Colonic mucosa (tissue), 4 donors: ENCODE measurements at places on chromosomes 13 and 19.

DNA sequence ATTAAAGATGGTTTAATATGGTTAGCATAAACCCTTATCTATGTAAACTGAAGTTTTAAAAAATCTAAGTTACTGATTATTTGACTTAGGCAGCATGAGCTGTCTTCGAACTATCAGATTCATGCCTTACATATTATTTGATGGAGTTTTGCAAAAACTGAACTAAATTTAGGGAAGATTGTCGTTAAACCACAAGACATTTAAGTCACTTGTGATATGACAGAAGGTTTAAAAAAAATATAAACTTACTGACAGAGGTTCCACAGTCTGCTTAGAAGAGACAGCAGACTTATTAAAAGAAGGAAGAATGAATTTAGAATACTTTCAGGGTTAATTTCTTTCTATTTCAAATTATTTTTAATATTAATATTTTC, 110.9 kb upstream of the FRY start:
- no peaks in the 10 kb centered on the region for H3K27me3 ChIP-seq
- no peaks in the 10 kb centered on the region for H3K36me3 ChIP-seq
- DNase-seq = no peak

- no peaks in the 10 kb centered on the region for H3K27me3 ChIP-seq
- H3K4me3 ChIP-seq = no peak overlapping the region
- no peaks in the 10 kb centered on the region for H3K4me1 ChIP-seq
- DNase-seq = no peak
- no peaks in the 10 kb centered on the region for H3K36me3 ChIP-seq
- no peak overlapping the region for H3K27ac ChIP-seq
Observed at GRCh38 chr19:34651747-34652146, 25.2 kb downstream of the SCGB2B2 start.

GRCh38 chr13:27857282-27857681, 62.5 kb upstream of the PDX1 start:
- no peak overlapping the region for H3K27ac ChIP-seq
- no peaks in the 10 kb centered on the region for H3K4me1 ChIP-seq
- peaks cover 8% of the 10 kb centered on the region for H3K27me3 ChIP-seq
- no peak for DNase-seq
- no peaks in the 10 kb centered on the region for H3K36me3 ChIP-seq

- peak; percentile 20 for DNase-seq
- H3K4me3 ChIP-seq = no peak overlapping the region
- H3K27ac ChIP-seq = no peak overlapping the region
- no peaks in the 10 kb centered on the region for H3K27me3 ChIP-seq
Observed at GRCh38 chr13:113852536-113853517, 11.0 kb downstream of the GAS6 start.

DNA sequence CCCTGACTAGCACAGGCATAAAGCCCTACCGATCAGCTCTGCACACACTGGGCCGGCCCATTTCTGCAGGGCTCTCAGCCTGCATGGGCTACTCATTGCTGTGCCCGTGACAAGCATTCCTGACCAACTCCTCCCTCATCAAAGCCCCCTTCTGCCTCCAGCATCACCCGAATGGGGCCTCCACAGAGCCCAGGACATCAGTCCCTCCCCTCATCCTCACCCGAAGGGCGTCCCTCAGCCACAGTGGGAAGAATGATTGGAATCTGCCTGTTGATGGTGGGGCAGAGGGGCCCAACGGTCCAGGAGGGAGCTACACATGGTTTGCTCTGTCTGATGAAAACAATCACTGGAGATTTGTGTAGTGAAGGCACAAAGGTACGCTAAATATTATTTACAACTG, 43.8 kb downstream of the SERP2 start:
- H3K27me3 ChIP-seq = no peaks in the 10 kb centered on the region
- H3K4me1 ChIP-seq = no peaks in the 10 kb centered on the region
- no peak overlapping the region for H3K27ac ChIP-seq
- H3K4me3 ChIP-seq = no peak overlapping the region
- H3K36me3 ChIP-seq = no peaks in the 10 kb centered on the region

DNA sequence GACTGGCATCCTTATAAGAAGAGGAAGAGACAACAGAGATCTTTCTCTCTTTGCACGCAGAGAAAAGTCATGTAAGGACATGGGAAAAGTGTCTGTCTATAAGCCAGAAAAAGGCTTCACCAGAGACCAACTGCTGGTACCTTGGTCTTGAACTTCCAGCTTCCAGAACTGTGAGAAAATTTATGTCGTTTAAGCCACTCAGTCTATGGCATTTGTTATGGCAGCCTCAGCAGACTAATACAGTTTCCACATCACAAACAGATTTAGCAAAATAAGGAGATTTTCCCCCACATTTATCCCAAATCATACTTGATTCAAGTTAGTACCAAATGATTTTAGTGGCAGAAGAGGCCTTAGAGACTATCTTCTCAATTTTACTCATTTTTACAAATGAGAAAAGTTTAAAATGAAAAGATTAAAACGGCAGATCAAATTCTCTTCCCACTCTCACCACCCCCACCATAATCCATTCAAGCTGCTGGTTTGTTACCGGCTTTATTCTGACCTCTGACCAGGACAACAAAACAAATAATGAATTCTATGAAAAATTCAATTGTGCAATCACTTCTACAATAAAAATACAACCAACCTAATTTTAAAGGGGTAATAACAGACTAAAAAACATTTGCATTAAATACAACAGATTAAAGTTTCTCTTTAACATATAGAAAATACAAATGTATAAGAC, 316.3 kb downstream of the TBC1D4 start:
- DNase-seq = no peak
- no peak overlapping the region for H3K27ac ChIP-seq

- H3K36me3 ChIP-seq = no peaks in the 10 kb centered on the region
- H3K4me3 ChIP-seq = no peak overlapping the region
- H3K4me1 ChIP-seq = no peaks in the 10 kb centered on the region
- H3K27ac ChIP-seq = no peak overlapping the region
Observed at GRCh38 chr13:73222627-73223305, 164.0 kb downstream of the KLF5 start.

DNA sequence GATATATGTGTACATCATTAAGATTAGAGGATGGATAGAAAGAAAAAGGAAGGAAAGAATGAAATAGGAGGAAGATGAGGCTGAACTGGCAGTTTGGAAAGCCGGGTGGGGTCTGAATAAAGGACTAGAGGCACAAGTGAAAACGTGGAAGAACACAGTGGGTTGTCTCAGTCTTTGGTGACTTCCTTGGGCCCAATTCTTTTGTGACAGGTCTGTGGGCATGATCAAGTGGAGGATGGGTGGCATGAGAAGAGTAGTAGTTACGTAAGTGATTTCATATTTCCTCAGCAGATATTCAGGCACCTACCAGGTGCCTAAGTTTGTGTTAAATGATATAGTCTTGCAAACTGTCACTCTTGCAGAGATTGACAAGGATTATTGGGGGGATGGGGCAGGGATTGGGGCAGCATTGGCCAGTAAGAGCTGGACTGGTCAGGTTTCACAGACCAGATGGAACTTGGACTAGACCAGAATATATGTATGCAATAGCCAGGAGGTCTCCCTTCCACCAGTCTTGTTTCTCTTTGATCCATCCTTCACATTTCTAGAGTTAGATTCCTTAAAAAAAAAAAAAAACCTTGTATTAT, 2.7 kb downstream of the TPP2 start:
- no peak overlapping the region for H3K27ac ChIP-seq
- H3K4me1 ChIP-seq = no peaks in the 10 kb centered on the region
- no peaks in the 10 kb centered on the region for H3K27me3 ChIP-seq
- H3K4me3 ChIP-seq = no peak overlapping the region
- no peaks in the 10 kb centered on the region for H3K36me3 ChIP-seq
- DNase-seq = no peak

- no peaks in the 10 kb centered on the region for H3K36me3 ChIP-seq
- no peaks in the 10 kb centered on the region for H3K27me3 ChIP-seq
- H3K4me1 ChIP-seq = peaks cover 3% of the 10 kb centered on the region
- H3K27ac ChIP-seq = peak overlapping the region; percentile 70
Observed at GRCh38 chr13:44312834-44313551, 60.6 kb upstream of the SERP2 start.

- no peaks in the 10 kb centered on the region for H3K4me1 ChIP-seq
- no peak for DNase-seq
- no peaks in the 10 kb centered on the region for H3K27me3 ChIP-seq
Observed at GRCh38 chr13:102875256-102875655, 29.4 kb downstream of the ERCC5 start.

- no peaks in the 10 kb centered on the region for H3K36me3 ChIP-seq
- DNase-seq = peak; percentile 39
- H3K4me1 ChIP-seq = no peaks in the 10 kb centered on the region
- no peaks in the 10 kb centered on the region for H3K27me3 ChIP-seq
Observed at GRCh38 chr19:18650021-18650390, 13.2 kb downstream of the KLHL26 start.

- peak overlapping the region; percentile 29 for H3K27ac ChIP-seq
- DNase-seq = no peak
- peaks cover 8% of the 10 kb centered on the region for H3K4me1 ChIP-seq
- no peaks in the 10 kb centered on the region for H3K36me3 ChIP-seq
Observed at GRCh38 chr19:43439032-43439708, 24.5 kb downstream of the TEX101 start.

GRCh38 chr19:2043961-2044708, 6.9 kb downstream of the MKNK2 start:
- peaks cover 38% of the 10 kb centered on the region for H3K4me1 ChIP-seq
- H3K36me3 ChIP-seq = peaks cover 33% of the 10 kb centered on the region
- H3K27me3 ChIP-seq = no peaks in the 10 kb centered on the region
- DNase-seq = no peak

DNA sequence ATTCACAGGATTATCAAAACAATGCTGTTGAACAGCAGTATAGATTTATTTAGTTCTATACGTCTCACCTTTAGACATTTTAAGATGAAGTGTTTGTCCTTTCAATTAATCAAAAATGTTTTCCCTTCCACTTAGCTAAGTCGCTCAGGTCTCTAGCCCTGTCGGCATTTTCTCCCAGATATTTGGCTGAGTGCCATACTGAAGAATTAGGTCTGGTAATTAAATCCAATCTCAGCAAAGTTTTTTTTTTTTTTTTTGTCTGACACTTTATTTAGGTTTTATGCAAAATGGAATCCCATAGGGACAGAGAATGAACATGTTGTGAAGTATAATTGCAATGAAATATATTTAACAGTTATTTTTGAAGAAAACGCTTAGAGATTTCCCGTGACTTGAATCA, 44.1 kb downstream of the RFC3 start:
- H3K27me3 ChIP-seq = no peaks in the 10 kb centered on the region
- no peaks in the 10 kb centered on the region for H3K36me3 ChIP-seq
- no peaks in the 10 kb centered on the region for H3K4me1 ChIP-seq
- no peak overlapping the region for H3K4me3 ChIP-seq

GRCh38 chr13:74000876-74001275, 133.3 kb downstream of the KLF12 start:
- H3K4me3 ChIP-seq = no peak overlapping the region
- DNase-seq = no peak
- H3K4me1 ChIP-seq = no peaks in the 10 kb centered on the region
- H3K27me3 ChIP-seq = no peaks in the 10 kb centered on the region
- no peaks in the 10 kb centered on the region for H3K36me3 ChIP-seq

DNA sequence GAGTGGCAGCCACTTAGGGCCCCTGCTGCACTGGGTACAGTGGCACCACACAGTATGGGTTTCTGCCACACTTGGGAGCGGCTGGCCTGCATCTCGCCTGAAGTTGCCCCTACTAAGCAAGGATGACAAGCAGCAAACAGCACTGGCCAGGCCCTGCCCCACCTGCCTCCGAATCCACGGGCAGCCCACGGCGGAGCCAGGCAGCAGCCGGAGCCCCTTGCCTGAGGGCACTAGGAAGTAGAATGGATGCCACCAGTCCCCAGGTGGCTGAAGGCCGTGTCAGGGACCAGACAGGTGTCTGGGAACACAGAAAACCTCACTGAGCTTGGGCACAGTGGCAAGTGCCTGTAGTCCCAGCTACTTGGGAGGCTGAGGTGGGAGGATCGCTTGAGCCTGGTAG, 19.4 kb downstream of the MLLT1 start:
- H3K4me3 ChIP-seq = no peak overlapping the region
- DNase-seq = no peak
- H3K36me3 ChIP-seq = no peaks in the 10 kb centered on the region
- no peaks in the 10 kb centered on the region for H3K4me1 ChIP-seq

DNA sequence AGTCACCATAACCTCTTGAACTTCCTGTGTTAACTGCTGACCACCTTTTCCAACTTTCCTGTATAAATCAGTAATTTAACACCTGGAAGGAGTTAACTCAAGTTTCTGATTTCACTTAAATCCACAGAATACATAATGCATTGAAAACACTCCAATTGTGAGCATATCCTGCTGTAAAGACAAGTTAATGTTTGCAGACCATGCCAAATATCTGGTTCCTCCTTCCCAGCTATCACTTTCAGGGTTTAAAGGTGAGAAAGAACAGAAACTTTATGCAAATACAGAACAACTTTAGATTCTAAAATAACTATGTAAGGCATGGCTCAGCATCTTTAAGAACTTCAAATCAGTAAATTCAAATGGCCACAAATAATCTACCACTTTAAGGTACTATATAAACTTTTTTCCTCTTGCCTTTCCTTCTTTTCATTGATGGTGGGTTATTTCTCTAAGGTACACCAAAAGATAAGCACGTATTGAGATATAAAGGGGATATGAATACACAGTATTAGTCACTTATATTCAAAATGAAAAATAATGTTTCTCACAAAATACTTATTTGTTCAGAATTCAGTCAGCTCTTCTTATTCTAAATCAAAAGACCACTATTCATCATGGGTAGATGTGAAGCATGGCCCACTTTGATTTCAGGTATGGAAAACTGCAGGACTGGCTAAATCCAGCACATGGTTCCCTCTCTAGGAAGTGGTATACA, 6.6 kb upstream of the TPTE2 start:
- H3K27me3 ChIP-seq = no peaks in the 10 kb centered on the region
- H3K4me1 ChIP-seq = no peaks in the 10 kb centered on the region
- no peak overlapping the region for H3K27ac ChIP-seq
- DNase-seq = no peak
- no peak overlapping the region for H3K4me3 ChIP-seq

- no peak for DNase-seq
- no peaks in the 10 kb centered on the region for H3K36me3 ChIP-seq
- no peak overlapping the region for H3K27ac ChIP-seq
- no peak overlapping the region for H3K4me3 ChIP-seq
- no peaks in the 10 kb centered on the region for H3K4me1 ChIP-seq
Observed at GRCh38 chr13:88074794-88075510, 403.8 kb downstream of the SLITRK5 start.
